ENCODE measurements at places on chromosomes 2 and 18.

DNA sequence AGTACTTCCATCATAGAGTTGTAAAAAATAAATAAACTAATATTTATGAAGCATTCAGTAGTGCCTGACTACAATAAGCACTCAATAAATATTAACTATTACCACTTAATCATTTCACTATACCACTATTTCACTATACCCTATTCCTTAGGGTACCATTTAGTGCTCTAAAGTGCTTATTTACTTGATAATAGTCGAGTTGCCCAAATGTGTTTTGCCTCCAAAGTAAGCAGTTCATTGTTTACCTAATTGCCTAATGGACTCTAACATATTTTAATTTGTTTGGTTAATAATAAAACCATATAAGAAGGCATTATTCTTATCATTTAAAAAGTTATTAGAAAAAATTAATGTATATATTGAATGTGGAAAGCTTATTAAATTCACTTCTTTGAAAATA lies 33.0 kb upstream of the MAP2 start:
- DNase-seq = no peak

GRCh38 chr2:204177977-204178522 lies 241.5 kb downstream of the ICOS start:
- DNase-seq = peak; percentile 55

DNA sequence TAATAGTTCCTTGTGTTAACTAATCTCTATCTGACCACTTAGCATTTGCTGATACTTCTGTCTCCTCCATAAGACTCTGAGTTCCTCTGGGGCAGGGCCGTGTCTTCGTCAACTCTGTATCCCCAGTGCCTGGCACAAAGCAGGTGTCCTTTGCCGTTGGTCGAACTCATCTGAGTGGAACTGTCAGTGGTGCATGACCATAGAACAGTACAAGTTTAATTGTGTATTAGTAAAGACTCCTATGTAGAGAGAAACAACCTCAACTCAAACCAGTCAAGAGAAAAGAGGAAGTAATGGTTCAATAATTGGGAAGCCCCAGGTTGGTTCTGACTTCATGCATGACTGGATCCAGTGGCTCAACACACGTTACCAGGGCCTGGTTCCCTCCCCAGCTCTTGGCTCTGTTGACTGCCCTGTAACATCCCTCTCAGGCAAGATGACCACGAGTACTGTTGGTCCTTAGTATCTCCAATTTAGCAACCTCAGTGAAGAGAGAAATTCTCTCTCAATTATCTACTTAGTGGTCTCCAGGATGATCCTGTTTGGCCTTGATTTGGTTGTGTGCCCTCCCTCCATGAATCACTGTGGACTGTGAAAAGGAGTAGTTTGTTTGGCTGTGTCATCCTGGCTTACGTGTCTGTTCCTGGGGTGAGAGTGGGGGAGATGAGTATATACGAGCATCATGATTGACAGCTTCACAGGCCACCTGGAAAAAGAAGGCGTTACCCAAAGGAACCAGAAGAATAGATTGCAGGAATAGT lies 58.5 kb upstream of the MSH6 start:
- no peak for DNase-seq

DNA sequence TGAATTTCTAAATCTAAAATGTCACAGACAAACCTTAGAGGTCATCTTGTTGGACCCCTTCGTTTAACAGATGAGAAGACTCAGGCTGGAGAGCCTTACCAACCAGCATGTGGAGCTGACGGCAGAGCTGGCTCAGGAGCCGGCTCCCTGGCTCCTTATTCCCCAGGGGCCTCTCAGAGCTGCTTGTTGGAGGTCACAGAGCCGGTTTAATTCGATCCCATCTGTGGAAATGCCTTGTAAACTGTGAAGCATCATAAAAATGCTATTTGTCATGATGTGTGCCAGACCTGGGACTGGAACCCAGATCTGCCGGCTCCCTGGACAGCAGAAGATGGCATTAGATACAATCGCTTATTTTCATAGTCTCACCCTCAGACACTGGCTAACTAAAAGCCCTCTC lies 8.2 kb upstream of the CIB4 start:
- no peak for DNase-seq

GRCh38 chr18:64747803-64748202 lies 598.9 kb upstream of the LINC00305 start:
- no peak for DNase-seq

DNA sequence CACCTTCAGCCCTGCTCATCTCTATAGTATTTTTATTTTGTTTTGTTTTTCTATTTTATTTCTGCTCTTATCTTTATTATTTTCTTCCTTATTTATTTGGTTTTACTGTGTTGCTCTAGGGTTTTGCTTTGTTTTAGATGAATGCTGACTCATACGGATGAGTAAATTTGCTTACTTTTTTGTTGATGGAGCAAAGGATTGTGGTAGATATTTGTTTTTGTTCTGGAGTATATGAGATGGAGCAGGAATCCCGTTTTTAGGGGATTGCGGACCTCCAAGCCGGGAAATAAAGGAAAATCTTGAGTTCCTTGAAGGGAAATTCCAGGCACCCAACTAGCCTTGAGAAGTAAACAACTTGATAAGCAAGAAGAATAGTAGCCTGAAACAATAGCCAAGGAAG lies 15.3 kb upstream of the COLEC12 start:
- DNase-seq = no peak

DNA sequence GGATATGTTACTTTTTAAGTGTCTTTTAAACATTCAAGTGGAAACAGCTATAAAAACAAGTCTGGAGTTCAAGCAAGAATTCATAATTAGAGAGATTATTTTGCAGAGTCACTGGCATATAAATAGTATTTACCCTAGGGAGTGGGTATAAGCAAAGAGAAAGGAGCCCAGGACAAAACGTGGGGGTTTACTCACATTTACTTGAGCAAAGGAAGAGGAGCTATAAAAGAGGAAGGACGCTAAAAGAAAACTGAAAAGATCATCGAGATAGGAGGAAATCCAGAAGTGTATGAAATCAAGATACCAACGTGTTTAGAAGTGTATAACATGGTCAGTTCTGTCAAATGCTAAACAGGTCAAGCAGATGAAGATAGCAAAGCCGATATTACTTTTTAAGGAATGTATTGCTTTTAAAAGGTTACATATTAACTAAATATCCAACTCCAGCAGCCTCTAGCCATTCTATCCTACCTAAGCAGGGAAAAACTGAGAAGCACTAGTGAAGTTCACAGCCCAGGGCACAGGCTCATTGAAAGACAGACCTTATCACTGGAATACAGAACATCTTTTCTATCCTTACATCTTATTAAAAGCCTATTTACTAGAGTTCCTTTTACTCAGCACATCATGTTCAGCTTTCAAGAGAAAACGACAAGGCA lies 8.6 kb downstream of the KANSL1L start:
- no peak for DNase-seq
